ENCODE measurements at places on chromosomes 12 and 14.

- no peak for DNase-seq
Observed at GRCh38 chr14:53517270-53517960, 364.3 kb upstream of the DDHD1 start.

- no peak for DNase-seq
Observed at GRCh38 chr14:95647926-95648325, 38.3 kb upstream of the TCL1B start.

DNA sequence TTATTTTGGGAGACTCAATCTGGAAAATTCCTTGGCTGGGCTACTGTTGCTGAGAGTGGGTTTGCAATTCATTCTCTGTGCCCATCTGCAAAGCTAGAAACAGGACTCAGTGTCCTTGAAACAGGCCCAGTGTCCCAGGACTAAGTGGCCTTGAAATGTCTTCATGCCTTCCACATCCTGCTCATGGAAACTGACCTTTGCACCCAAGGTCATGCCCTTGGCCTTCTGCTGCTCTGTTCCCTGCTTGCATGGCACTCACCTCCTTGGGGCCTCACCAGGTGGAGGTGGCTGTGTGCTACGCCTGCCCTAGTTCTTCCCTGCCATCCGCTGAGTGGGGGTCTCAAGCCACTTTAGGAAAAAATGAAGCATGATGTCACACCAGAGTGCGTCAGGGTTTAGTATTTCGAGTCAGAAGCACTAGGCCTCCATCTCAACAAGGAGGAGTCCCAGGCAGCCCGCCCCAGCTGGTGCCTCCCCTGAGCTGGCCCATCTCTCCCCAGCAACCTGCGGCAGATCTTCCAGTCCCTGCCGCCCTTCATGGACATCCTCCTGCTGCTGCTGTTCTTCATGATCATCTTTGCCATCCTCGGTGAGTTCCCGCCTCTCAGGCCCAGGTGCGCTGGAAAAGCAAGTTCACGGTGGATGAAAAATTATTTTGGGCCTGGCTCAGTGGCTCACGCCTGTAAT, 48.1 kb downstream of the TPCN1 start:
- DNase-seq = no peak

DNA sequence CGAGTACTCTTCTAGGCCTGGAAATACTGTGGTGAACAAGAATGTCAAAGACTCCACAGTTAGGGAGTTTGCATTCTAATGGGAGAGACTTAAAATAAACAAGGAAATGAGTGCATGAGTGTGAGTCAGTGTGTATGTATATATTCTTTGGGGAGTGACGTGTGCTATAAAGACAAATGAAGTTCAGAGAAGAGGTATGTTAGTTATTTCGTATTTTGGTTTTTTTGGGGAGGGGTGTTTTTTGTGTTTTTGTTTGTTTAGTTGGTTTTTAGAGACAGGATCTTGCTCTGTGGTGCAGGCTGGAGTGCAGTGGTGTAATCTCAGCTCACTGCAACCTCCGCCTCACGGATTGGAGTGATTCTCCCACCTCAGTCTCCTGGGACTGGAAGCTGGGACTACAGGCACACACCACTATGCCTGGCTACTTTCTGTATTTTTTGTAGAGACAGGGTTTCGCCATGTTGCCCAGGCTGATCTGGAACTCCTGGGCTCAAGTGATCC, 74.3 kb downstream of the SRGAP1 start:
- DNase-seq = peak; percentile 39

DNA sequence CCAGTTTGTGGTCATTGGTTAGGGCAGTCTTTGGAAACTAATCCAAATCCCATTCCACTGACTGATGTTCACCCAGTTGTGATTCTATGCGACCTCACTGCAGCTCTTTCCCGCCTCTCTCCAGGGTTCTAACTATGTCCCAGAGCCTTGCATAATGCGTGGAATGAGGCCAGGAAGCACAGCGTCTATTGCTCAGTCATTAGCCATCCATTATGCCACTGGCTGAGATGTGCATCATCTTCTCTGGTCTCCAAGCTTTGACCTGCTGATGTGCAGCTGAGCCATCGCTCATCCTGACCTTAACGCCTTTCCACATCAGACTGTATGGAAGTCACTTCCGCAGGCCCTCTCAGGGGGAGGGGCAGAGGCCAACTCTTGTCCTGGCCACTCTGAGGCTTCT, 115.4 kb upstream of the VRK1 start:
- no peak for DNase-seq

GRCh38 chr14:93891756-93892504, 35.2 kb upstream of the FAM181A start:
- no peak for DNase-seq

GRCh38 chr12:98741556-98742265, 96.6 kb downstream of the APAF1 start:
- no peak for DNase-seq

GRCh38 chr14:33810308-33810707, 140.6 kb downstream of the EGLN3 start:
- DNase-seq = no peak

- no peak for DNase-seq
Observed at GRCh38 chr12:56188778-56189098, 545 bp downstream of the SMARCC2 start.

- DNase-seq = no peak
Observed at GRCh38 chr14:33788161-33788560, 162.7 kb downstream of the EGLN3 start.

DNA sequence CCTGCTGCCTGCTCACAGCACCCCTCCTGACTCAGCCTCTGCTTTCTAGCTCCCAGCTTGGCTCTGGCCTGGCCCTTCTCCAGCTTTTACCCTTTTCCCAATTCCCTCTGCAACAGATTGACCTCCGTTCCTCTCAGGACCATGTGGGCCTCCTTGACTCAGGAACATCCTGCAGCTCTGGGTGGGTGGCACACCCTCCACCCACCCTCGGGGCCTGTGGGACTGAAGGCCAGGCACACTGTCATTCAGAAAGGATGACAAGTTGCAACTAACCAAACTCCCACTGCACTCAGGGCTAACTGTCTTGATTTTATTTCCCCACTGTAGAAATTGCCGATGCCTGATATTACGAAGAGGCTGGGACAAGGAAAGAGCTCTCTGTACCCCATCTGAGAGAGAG, 59.4 kb downstream of the HELB start:
- no peak for DNase-seq

DNA sequence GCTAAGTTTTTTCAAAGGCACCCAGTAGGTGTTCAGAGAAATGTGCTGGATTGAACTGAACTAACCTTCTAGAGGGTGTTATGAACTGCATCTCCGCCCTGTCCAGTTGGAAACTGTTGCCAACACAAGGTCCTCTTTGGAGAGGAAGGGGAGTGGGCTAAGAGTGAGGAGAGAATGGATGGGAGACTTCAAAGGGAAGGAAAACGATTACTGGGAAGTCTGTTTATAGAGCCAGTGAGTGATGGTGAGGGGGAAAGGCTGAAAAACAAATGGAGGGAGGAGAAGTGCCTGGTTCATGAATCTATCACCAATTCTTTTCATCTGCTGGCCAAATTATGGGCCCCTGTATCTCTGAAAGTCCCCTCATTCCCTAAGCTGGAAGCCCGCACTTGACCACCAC, 86.0 kb upstream of the TBX5 start:
- DNase-seq = no peak

DNA sequence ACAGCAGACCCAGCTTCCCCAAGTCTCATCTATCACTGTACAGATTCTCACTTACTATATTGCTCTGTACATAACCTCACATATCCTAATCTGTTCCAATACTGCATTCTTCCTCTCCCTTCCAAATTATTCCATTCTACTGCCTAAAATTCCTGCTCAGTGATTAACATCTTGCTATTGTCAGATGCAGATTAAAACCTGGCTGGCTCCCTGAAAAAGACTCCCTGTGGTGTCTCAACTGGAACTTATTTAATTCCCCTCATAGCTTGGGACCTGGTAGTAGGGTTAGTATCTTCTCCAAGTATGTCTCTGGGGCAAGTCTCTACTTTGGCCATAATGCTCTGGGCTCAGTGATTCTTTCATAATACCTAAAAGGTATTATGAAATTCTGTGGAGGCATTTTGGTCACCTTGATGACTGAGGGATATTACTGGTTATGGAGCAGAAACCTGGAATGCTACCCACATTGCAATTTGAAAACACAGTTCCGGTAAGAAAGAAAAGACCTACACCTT, 55.8 kb downstream of the PAWR start:
- DNase-seq = peak; percentile 26

DNA sequence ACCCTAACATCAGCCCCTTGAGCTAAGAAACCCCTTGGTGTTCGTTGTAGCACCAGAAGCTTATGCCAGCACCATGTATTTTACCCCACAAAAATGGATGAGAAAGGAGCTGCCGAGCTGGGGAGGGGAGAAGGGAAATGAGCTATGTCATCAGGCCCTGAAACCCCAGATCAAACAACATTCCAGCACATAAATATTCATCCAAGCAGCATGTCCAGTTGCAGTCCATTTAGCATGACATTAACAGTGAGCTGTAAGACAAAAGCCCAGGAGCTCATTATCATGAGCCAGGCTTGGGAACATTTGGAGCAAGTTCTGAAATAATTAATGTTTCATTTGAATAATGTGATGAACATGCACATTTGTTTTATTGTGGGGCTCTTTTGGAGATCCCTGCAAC, 630.1 kb upstream of the TMEM132C start:
- DNase-seq = no peak

GRCh38 chr12:111705672-111706071, 19.8 kb downstream of the ACAD10 start:
- no peak for DNase-seq

- no peak for DNase-seq
Observed at GRCh38 chr12:131833896-131834641, 5.9 kb downstream of the MMP17 start.

DNA sequence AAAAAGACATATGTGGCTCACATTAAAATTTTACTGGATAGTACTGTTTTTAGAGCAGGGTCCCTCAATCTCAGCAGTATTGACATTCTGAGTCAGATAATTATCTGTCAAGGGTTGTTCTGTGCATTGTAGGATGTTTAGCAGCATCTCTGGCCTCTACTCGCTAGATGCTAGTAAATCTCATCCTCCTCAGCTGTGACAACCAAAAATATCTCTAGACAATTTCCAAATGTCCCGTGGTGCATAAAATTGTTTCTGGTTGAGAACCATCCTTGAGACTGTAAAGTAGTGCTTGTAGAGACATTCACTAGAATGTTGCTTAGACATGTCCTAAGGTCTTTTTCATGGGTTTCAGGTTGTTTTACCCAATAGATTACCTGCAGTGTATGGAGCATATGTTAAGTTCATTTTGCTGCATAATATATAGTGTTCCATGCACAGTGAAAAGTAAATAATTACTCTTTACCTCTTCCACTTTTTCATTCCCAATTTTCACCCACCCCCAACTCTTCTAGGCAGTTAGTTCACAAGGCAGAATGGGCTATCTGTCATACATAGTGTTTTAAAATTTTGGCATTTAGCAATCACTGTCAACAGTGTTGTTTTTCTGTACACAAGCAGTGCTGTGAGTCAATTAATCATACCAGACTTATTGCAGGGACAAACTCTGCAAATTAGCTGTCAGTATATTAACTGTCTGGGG, 200.2 kb upstream of the SLC38A2 start:
- DNase-seq = no peak

DNA sequence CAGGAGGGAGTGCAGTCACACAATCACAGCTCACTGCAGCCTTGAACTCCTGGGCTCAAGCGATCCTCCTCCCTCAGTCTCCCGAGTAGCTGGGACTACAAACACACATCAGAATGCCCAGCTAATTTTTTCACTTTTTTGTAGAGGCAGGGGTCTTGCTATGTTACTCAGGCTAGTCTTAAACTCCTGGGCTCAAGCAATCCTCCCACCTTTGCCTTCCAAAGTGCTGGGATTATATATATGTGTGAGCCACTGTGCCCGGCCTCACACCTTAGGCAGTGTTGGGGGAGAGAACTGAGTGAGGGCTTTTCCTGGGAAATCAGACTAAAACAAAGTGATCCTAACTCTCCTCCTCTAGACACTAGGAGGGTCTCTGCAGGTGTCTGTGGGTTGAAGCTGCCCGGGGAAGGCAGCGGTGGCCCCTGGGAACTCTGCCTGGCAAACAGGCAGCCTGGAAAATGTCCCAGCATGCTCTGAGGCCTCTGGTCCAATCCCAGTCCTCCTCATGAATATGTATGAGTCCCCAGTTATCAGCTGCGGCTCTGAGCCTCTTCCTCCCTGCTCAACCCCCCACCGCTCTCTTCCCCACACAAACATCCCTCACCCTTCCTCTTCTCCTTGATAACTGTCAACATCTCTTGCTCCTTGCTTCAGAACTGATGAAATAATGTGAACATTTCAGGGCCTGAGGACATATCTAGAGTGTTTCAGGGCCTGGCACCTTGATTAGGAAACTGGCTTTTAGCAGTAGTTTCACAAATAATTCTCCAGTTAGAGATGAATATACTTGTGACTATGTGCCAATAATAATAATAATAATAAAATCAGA, 7.9 kb upstream of the NAA25 start:
- DNase-seq = no peak

- no peak for DNase-seq
Observed at GRCh38 chr12:108859923-108860291, 2.5 kb upstream of the SSH1 start.

DNA sequence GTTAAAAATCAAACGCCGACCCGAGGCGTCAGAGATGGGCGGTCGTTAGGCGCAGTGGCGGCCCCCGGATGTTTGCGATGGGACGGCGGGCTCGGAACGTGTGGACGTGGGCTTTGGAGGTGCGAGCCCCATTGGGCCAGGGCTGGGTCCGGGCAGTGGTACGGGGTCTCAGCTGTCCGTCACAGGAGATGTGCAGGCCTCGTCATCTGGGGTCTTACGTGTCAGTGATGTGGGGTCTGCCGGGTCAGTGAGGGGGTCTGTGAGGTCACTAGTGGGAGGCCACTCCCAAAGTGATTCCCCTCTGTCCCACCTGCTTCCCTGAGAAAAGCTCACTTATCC, 21.6 kb upstream of the CHFR start:
- no peak for DNase-seq

- DNase-seq = no peak
Observed at GRCh38 chr12:79378496-79378895, 312.3 kb downstream of the PAWR start.

DNA sequence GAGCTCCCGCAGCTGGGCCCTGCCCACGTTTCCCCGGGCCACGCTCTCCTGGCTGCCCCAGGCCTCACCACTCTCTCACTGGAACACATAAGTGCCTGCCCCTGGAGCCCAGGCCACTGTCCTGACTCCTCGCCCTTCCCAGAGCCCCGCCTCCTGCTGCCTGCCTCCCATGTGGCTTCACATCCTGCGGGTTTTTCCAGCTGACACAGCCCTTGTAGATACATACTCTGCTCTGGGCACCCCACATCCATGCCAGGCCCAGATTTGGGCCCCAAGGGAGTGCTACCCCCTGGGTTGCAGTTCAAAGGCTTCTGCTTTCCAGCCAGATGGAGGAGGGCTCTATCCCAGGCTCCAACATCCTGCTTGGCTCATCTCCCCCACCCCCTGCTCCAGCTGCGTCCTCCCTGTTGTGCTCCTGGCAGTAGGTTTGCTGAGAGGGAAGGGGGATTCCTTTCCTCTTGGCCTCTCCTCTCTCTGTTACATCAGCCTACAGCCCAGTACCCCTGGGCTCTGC, 60.1 kb downstream of the TSPAN9 start:
- DNase-seq = no peak

DNA sequence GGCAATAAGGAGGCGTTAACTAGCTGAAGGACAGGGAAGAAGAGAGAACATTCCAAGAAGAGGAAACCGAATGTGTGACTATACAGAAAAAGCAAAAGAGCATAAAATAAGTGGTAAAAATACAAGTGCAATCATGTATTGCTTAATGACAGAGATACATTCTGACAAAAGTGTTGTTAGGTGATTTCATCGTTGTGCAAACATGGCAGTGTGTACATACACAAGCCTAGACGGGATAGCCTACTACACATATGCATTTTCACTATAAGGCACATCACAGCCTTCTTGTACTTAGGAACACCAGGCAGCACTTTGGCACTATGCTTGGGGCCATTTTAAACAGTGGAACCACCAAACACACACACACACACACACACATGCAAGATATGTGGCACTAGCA, 299.3 kb downstream of the BCAT1 start:
- DNase-seq = no peak

Measured in epithelial cell of proximal tubule (primary cell).